ENCODE measurements at places on chromosomes 3 and 15.

- DNase-seq: no peak
Measured at GRCh38 chr15:66142285-66142684, 111.3 kb downstream of the MEGF11 start.

GRCh38 chr15:67043939-67044771 lies 21.2 kb upstream of the SMAD3 start:
- peak; percentile 87 for DNase-seq

DNA sequence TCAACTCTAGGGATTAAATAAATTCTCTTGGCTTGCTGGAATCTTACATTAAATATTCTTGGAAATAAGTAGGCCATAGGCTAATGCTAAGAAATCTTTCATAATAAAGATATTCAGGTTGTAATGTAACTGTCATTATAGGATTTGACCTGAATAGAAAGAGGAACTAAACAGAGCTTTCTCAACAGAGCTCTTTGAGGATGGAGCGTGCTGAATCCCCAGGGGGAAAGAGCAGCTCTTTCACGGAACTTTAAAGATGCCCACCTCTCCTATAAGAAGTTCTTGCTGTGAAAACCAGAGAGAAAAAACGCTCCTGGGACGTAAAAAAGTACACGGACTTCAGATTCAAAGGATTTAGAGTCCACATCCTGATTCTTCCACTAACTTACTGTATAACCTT lies 77.9 kb downstream of the NTRK3 start:
- DNase-seq: no peak

DNA sequence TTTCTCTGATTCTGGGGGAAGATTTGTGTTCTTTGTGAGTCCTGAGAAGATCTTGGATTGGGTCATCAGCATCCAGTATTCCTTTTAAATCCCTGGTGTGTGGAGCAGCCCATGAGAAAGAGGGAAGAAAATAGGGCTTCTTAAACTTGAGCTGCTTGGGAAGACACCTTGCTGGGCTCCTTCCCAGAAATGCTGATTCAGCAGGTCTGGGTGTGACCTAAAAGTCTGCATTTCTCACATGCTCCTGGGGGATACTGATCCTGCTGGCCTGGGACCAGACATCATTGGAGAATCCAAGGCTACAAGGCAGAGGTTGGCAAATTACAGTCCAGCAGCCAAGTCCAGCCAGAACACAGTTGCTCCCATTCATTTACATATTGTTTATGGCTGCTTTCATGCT lies 54.1 kb upstream of the CMTM7 start:
- DNase-seq: no peak

GRCh38 chr3:42163622-42164244 lies 72.6 kb downstream of the TRAK1 start:
- no peak for DNase-seq

DNA sequence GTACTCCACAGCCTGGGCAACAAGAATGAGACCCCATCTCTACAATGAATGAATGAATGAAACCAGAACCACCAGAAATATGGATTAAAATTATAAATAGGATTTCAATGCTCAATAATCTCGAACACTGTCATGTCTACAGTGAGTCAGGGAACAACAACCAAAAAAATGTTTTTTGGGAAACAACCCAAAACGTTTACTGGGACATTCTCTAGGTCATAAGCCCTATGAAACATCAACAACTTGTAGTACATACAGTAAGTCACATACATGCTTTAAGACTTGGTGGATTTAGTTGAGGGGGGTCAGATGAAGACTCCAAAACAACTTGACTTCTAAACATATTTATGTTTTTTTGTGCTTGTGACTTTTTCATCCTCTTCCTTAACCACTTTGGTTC lies 511.2 kb downstream of the FOXP1 start:
- no peak for DNase-seq

DNA sequence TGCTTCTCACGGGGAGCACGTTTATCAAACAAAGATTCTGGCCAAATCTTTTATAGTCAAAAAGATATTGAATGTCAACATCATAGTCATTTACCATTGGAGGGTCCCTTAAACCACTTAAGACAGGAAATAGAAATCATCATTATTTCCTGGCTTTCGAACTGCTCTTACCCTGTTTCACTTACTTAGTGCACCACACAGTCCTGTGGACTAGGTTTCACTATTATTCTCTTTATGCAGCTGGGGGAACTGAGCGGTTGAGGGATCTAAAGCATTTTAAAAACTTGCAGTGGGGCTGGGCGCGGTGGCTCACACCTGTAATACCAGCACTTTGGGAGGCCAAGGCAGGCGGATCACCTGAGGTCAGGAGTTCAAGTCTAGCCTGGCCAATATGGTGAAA lies 13.7 kb upstream of the TPRG1 start:
- no peak for DNase-seq

DNA sequence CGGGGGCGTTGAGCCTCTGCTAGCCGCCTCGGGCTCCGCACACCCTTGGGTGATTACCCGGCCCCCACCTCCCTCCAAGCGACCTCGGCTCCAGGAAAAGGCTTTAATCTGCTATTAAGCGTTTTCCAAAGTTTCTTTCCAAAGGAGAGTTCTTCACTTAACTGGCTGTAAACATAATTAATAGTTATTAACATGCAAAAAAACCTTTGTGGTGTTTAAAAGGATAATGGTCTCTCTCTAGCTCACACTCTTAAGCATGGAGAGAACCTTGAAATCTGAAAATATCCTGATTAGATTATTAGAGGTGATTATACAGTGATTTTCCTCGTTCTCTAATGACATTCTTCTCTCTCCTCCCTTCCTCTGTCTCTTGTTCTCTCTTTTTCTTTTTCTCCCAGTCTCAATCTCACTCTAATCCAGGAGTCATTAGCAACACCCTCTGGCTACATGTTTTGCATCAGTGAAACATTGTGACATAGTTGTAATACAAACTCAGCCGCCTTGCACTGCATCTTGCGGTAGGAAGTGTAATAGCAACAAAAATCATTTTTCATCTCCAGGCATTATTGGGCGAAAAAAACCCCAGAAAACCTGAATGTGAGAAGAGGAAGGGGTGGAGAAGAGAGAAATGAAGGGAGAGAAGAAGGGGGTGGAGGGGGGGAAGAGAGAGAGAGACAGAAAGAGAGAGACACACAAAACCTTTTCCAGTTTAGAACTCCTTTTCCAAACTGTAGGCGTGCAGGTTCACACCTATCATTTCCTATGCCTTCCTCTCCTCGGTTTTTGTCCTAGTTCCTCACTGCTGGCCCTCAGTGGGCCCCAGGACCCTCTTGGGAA lies 24.4 kb downstream of the NR2F2 start:
- no peak for DNase-seq

DNA sequence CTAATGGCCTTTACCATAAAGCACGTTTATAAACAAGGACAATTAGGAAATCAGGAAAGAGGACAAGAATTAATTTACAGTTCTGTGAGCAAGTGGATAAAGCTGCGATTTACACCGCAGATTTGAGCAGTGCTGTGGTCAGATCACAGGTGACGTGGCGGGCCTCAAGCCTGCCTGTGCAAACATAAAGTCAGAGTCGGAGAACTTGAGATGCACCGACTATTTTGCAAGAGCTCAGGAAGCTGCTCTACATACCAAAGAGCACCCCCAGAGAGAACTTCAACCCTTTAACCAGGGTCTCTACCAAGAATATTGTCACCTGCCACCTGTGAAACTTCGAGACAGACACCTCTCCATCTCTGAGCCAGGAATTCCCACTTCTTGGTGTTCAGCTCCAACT lies 35.7 kb downstream of the MECOM start:
- peak; percentile 53 for DNase-seq

- DNase-seq: no peak
Measured at GRCh38 chr3:130048726-130049125, 32.9 kb upstream of the ALG1L2 start.

- no peak for DNase-seq
Measured at GRCh38 chr3:176401211-176401610, 796.1 kb downstream of the TBL1XR1 start.

- DNase-seq: no peak
Measured at GRCh38 chr3:189212681-189213080, 40.9 kb downstream of the TPRG1 start.

DNA sequence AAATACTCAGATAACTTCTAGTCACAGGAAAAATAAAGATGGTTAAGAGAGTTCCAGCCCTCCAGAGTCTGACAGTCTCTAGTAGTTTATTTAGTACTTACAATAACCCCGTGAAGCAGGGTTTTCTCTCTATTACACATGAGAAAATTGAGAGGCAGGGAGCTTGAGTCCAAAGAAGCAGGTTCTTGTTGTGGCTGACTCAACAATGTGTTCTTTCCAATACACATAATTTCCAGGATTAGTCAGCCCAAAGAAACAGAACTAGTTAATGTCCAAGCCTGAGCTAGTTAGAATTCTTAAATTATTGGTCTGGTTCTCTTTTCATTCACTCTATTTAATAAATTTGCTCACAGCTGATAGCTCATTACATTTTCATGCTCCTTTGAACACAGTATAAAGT lies 49.9 kb downstream of the ALDH1A2 start:
- DNase-seq: no peak

DNA sequence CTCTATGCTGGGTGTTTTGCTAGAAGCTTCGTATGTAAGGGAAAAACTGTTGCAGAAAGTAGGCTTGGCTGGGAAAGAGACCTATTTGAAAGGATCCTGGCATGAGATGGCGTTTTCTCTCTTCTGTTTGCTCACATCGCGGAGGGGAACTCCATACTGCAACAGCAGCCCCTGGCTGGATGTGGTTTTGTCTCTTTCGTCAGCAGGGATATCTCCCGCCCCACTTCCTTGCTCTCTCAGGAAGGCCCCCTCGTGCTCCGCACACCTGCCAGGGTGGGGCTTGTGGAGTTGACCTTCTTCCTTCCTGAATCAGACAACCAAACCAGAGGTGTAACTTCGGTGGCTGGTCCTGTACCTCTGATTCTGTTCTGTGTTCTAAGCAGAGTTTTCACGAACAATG lies 26.4 kb upstream of the MYZAP start:
- DNase-seq: peak; percentile 54

DNA sequence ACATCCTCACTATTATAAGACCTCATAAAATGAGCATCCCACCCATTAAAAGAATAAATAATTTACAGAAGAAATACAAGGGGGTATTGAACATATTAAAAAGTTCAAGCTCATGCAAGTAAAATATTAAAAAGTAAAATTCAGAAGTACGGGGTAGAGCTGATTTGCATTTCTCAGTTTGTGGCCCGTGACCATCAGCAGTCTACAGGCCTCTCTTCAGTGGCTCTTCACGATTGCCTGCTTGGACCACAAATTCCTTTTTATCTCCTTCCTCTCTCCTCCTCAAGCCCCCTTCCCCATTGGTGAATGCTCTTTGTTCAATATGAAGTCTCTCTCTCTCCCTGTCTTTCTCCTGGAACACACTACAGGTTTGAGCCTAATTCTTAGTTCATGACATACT lies 19.1 kb downstream of the CYP8B1 start:
- DNase-seq: no peak

DNA sequence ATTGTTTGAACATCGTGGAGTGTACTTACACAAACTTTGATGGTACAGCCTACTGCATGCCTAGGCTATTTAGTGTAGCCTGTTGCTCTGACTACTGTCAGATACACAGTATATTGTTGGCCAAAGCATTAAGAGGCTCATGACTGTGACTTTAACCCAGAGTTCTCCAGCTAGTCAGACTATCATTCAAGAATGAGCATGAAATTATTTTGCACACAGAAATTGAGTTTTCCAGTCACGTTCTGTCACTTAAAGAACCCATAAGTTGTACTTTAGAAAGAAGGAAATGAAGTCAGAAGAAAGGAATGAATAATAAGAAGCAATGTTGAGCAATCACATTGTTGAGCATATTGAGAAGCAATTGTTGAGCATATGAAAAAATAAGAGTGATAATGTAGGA lies 37.6 kb upstream of the SLC22A13 start:
- DNase-seq: no peak

DNA sequence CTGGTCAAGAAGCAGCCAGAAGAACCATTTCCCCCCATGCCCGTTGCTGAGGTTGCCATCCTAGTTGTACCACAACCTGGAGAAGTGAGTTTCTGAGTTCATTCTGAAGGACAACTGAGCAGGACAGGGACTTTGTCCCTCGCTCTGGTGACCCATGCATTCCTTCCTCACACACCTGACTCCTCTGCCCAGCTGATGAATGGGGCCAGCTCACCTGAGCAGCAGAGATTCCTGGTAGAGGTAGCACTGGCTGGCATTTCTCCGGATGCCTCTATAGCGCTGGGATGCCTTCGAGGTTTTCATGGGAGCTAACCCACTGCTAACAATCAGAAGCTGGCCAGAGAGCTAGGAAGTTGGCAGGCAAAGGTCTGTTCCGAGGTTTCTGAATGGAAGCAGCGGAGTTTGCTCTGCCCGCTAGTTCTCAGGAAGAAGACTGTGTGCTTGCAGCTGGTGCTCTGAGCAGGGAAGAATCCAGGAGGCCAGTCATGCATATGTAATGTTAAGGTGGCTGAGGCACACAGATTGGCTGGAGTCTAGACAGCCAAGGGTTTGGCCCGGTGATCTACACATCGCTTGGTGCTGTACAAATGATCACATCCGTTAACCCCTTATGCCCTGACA lies at the start of gene TMC3:
TMC3 (minus strand) TSS at position 439 of the 621 bp plus-strand sequence; CDS start at position 303, 136 bp downstream.
- no peak for DNase-seq

DNA sequence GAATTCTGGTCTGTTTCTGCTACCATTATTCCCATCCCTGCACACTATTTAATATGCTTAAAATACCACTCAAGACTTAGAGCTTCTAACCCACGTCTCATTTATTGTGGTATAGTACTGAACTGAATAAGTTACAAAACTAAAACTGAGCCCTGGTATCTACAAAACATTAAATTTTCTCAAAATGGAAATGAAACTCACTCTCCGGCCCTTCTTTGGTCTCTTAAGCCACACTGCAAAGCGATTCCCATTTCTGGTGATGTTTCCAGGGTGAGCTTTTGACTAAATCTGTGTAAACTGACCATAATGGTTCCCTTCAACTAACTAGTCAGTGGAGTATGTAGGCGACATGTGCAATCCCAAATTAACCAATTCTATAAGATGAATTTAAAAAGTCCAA lies 18.6 kb downstream of the KPNA4 start:
- DNase-seq: no peak

DNA sequence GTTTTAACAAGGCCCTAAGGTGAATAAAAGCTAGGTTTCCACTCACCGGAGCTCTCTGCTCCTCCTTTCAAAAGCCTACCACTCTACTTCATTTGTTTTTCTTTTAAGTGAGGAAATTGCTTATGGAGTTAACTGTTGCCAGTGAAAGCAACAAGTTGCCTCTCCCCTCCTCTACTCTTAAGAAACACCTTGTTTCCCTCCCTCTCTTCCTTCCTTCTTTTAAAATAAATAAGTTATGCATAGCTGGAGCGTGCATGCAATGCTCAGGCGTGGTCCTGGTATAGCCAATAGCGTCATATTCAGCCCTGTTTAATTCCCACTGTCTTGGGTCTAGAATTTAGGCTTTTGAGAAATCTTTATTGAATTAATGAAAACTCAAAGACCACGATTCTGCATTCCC lies 101.1 kb upstream of the IGF1R start:
- DNase-seq: no peak

- DNase-seq: no peak
Measured at GRCh38 chr15:42373274-42373673, 14.0 kb downstream of the CAPN3 start.

- no peak for DNase-seq
Measured at GRCh38 chr15:74857082-74857655, 14.2 kb upstream of the ULK3 start.
